Vagina (tissue), 2 donors: ENCODE measurements at places on chromosomes 7 and 10. TPM values are rescaled to one million over a fixed set of nuclear protein-coding genes. Genes with fewer than 3 reads are reported as not detected.
A peak's percentile ranks its signal among the peaks of the same experiment; 100 is the strongest.

- no peak for DNase-seq
- H3K27me3 ChIP-seq: no peaks in the 10 kb centered on the region
- no peaks in the 10 kb centered on the region for H3K36me3 ChIP-seq
- no peaks in the 10 kb centered on the region for H3K4me1 ChIP-seq
- H3K4me3 ChIP-seq: no peak overlapping the region
Observed at GRCh38 chr7:131655447-131655846, 99.0 kb upstream of the PODXL start.

CCDC136 gene
- 17.9 TPM for total RNA-seq

GRCh38 chr10:91412354-91413087 is 2.4 kb downstream of the HECTD2 start:
- no peak overlapping the region for H3K27ac ChIP-seq
- DNase-seq: no peak
- no peak overlapping the region for H3K4me3 ChIP-seq
- H3K4me1 ChIP-seq: peaks cover 32% of the 10 kb centered on the region
- H3K36me3 ChIP-seq: no peaks in the 10 kb centered on the region

LEP gene
- 7.4 TPM for total RNA-seq

VGF gene
- total RNA-seq: 1.2 TPM

DNA sequence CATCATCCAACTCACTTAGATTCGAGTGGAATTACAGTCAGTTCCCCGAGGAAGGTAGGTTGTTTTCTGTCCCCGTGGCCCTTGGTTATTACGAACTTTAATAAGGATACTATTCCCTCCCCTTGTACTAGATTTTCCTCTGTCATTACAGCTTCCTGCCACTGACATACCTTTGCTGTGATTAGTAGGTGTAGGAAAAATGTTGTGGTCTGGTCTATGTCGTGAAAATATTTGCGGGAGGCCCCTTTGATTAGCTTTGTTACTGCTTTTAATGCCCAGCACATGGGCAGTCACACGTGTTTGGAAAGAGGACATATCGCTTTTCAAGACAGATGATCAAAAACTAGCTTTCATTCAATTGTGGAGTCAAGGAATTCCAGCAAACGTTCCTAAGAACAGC is 92.2 kb downstream of the GATA3 start:
- no peaks in the 10 kb centered on the region for H3K27me3 ChIP-seq
- no peak overlapping the region for H3K4me3 ChIP-seq
- no peak overlapping the region for H3K27ac ChIP-seq
- DNase-seq: no peak
- no peaks in the 10 kb centered on the region for H3K36me3 ChIP-seq

DNA sequence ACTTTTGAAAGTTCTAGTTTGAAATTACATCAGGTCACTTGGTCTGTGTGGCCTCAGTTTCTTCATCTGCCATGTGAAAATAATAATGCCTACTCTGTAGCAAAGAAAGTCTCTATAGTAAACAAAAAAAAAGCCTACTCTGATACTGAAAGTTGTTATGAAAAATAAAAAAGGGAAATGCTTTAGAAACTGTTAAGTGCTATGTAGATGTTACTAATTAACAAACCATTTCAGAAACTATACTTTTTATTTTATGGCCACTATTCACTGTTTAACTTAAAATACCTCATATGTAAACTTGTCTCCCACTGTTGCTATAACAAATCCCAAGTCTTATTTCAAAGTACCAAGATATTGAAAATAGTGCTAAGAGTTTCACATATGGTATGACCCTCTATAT is 50.6 kb downstream of the CFTR start:
- no peak for DNase-seq
- no peak overlapping the region for H3K4me3 ChIP-seq
- H3K4me1 ChIP-seq: no peaks in the 10 kb centered on the region
- H3K27me3 ChIP-seq: no peaks in the 10 kb centered on the region
- H3K36me3 ChIP-seq: no peaks in the 10 kb centered on the region
- no peak overlapping the region for H3K27ac ChIP-seq

CREB3L2 gene
- 28.7 TPM for total RNA-seq

- H3K4me3 ChIP-seq: no peak overlapping the region
- no peak overlapping the region for H3K27ac ChIP-seq
- DNase-seq: no peak
- H3K27me3 ChIP-seq: no peaks in the 10 kb centered on the region
- H3K4me1 ChIP-seq: no peaks in the 10 kb centered on the region
Observed at GRCh38 chr7:15033039-15033438, 130.5 kb upstream of the DGKB start.

DNA sequence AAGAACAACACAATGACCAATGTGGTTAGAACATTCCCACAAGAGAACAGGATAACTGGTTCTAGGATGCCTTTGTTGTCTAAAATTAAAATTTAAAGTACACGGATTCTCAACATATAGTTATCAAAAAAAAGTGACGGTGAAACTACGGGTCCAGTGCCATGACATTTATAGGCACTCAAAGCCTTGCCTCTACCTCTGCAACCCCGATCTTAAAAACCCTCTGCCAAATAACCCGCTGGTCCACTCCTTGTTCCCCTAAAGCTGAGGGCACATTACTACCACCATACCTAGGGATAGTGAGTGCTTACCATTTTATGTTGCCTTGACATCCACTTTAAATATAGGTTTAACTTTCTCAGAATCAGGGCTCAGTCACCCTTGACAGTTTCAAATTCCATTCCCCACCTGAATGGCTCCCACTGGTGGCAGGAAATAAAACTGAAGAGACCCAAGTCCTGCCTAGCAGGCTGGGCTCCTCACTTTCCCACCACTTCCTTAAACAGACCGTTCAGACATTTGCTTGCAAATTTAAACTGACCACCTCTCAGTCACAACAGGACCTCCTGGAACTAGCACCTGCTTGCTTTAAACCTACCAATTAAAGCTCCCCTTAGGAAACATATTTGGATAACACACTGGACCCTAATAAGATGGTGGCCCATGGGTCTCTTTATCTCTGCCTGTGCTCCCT is 169.9 kb upstream of the ASAH2 start:
- no peak for DNase-seq
- H3K27ac ChIP-seq: no peak overlapping the region
- H3K27me3 ChIP-seq: no peaks in the 10 kb centered on the region
- peaks cover 44% of the 10 kb centered on the region for H3K4me1 ChIP-seq
- H3K36me3 ChIP-seq: no peaks in the 10 kb centered on the region
- H3K4me3 ChIP-seq: no peak overlapping the region

HTR5A gene
- total RNA-seq: not detected

C10orf143 gene
- total RNA-seq: 0.74 TPM

DNA sequence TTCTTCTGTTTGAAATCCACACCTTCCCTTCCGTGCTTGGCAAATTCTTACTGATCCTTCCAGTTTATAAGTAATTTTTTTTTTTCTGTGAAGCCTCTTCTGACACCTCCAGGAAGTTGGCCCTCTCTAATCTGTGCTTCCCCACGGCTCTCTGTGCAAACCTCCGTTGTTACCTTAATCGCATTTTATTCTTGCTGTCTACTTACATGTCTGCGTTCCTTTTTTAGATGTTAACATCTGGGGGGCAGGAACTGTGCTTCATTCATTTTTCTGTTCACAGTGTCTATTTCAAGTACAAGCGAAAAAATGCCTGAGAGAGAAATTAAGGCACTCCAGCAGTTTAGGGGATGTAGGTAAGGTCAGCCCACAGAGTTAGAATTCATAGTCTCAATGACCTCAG is 8.4 kb upstream of the CAMK1D start:
- H3K4me3 ChIP-seq: no peak overlapping the region
- H3K36me3 ChIP-seq: no peaks in the 10 kb centered on the region
- H3K27ac ChIP-seq: no peak overlapping the region
- no peaks in the 10 kb centered on the region for H3K4me1 ChIP-seq

CTAGE8 gene
- total RNA-seq: 0.98 TPM

DNA sequence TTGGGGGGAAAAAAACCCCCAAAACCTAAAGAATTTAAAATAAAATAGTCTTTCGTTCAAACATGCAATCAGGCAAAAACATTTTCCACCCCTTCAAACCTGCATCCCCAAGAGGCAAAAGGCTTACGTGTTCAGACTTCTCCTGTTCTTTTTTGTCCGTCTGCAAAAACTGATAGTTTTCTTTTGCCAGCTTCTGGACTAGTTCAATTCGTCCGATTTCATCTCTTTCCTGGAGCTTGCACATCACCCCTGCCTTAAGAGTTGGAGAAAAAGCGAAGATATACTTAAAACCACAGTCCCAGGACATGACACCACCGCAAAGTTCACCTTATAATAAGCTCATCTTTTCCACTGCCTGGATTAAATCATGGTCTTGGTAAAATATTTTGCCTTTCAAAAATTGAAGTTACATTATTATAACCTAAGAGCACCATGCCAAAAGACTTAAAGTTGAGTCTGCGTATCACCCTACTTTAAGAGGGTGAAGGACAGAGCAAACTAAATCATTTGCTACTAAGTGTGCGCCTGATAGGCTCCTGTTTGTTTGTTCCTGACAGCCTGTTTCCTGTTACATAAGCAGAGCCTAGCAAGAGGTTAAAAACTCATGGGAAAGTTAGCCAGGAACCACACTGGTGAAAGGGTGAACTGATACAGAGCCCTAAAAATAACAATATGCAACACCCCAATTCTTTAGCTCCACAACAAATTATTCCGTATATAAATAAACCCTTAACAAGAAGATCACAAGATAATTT is 137.0 kb downstream of the RAPGEF5 start:
- peak overlapping the region; percentile 27 for H3K27ac ChIP-seq
- no peak for DNase-seq
- H3K27me3 ChIP-seq: no peaks in the 10 kb centered on the region
- peak overlapping the region; percentile 33 for H3K4me3 ChIP-seq
- H3K36me3 ChIP-seq: no peaks in the 10 kb centered on the region

DNA sequence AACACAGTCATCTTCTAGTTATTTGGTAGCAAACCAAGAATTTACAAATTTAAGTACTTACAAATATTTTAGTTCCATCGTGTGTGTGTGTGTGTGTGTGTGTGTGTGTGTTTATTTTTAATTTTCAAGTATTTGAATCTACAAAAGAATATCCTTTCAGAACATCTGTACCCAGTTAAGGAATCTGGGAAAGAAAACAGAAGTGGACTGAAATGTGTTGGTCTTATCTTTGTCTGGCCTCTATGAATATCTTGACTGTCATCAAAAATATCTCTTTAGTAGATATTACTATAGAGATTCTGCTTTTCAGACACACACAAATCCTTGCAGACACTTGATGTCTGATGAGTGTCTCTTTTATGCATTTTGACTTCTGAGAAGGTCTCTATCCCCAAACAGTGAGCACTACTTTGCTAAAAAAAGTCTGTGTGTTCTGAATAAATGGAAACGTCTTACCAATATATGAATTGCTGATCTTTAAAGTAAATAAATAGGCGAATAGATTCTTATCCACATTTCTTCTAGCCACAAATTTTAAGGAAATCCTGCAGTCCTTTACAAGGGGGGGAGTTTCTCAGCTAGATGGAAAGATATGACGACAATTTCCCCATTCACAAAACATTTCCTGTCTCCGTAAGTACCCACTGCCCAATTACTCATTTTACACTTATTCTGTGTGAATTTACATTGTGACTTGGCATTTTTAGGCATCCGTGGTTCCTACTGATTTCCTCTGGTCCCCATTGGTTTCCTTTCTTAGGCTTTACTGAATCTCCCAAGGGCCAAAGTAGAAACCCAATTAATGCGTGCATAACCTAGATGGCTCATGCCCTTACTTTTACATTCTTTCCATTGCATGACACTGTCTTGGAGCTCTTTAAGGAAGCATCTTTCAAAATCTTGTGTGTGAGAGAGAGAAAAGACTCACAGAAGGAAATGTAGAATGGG is 36.0 kb downstream of the NRCAM start:
- DNase-seq: no peak
- no peak overlapping the region for H3K4me3 ChIP-seq
- no peaks in the 10 kb centered on the region for H3K27me3 ChIP-seq
- H3K27ac ChIP-seq: no peak overlapping the region

- no peaks in the 10 kb centered on the region for H3K27me3 ChIP-seq
- H3K27ac ChIP-seq: no peak overlapping the region
- no peak for DNase-seq
- no peaks in the 10 kb centered on the region for H3K4me1 ChIP-seq
- no peak overlapping the region for H3K4me3 ChIP-seq
- H3K36me3 ChIP-seq: no peaks in the 10 kb centered on the region
Observed at GRCh38 chr7:95931460-95932232, 159.3 kb downstream of the DYNC1I1 start.

GRCh38 chr10:77756319-77757232 is 119.0 kb upstream of the KCNMA1 start:
- H3K27ac ChIP-seq: no peak overlapping the region
- no peaks in the 10 kb centered on the region for H3K36me3 ChIP-seq
- H3K27me3 ChIP-seq: no peaks in the 10 kb centered on the region
- DNase-seq: no peak
- H3K4me1 ChIP-seq: no peaks in the 10 kb centered on the region
- no peak overlapping the region for H3K4me3 ChIP-seq

AOC1 gene
- total RNA-seq: not detected

- H3K4me1 ChIP-seq: no peaks in the 10 kb centered on the region
- no peaks in the 10 kb centered on the region for H3K36me3 ChIP-seq
- DNase-seq: no peak
Observed at GRCh38 chr7:55304018-55304762, 60.9 kb upstream of the LANCL2 start.
